ENCODE measurements at places on chromosomes 5 and 9.

- DNase-seq = no peak
Observed at GRCh38 chr9:93035821-93036351, 22.6 kb upstream of the SUSD3 start.

- peak; percentile 48 for DNase-seq
Observed at GRCh38 chr9:70924895-70925547, 196.4 kb downstream of the TRPM3 start.

DNA sequence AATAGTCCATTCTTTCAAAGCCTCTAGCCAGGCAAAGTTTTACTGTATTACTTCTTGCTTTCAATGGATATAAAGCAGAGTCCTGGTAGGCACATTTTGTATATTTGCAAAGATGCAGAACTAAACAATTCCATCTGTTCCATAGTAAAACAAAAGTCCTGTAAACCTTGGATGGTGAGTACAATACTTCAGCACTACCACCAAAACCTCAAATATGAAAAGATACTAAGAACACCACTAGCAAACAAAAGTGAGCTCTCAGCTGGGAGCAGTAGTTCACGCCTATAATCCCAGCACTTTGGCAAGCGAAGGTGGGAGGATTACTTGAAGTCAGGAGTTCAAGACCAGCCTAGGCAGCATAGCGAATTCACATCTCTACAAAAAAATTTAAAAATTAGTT, 195.0 kb downstream of the MSX2 start:
- no peak for DNase-seq

DNA sequence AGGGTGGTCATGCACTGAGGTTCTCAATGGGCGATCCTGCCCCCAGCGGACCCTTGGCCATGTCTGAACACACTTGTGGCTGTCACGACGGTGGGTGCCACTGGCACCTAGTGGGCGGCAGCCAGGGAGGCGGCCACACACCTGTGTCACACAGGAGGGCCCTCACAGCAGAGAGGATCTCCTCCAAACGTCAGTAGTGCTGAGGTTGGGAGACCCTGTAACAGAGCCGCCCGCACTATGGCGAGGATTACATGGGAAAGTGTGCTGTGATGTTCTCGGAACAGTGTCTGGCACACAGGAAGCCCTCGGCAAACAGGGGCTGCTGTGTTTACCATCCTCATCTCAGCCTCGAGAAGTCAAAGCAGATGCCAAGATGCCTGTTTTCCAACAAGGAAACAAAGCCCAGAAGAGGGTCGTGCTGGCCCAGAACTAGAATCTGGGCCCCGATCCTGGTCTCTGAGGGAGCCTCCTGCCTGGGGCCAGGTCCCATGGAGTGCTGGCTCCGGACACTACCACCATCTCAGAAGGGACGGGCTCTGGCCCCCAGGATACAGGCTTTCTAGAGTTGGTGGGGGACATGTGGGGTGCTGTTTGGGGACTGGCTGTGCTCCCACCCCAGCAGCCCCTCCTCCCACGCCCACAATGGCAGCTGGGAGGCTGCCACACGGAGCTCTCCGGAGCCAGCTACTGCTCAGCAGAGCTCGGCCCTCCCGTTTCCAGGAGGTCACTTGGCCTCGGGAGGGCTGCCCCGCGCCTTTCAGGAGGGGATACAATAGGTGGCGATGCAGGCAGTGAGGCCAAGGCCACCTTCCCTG, 48.2 kb downstream of the DBH start:
- DNase-seq = no peak

GRCh38 chr5:174323878-174324281, 278.4 kb downstream of the NSG2 start:
- DNase-seq = peak; percentile 21

- DNase-seq = peak; percentile 52
Observed at GRCh38 chr9:77926371-77926878, 105.2 kb downstream of the GNAQ start.

DNA sequence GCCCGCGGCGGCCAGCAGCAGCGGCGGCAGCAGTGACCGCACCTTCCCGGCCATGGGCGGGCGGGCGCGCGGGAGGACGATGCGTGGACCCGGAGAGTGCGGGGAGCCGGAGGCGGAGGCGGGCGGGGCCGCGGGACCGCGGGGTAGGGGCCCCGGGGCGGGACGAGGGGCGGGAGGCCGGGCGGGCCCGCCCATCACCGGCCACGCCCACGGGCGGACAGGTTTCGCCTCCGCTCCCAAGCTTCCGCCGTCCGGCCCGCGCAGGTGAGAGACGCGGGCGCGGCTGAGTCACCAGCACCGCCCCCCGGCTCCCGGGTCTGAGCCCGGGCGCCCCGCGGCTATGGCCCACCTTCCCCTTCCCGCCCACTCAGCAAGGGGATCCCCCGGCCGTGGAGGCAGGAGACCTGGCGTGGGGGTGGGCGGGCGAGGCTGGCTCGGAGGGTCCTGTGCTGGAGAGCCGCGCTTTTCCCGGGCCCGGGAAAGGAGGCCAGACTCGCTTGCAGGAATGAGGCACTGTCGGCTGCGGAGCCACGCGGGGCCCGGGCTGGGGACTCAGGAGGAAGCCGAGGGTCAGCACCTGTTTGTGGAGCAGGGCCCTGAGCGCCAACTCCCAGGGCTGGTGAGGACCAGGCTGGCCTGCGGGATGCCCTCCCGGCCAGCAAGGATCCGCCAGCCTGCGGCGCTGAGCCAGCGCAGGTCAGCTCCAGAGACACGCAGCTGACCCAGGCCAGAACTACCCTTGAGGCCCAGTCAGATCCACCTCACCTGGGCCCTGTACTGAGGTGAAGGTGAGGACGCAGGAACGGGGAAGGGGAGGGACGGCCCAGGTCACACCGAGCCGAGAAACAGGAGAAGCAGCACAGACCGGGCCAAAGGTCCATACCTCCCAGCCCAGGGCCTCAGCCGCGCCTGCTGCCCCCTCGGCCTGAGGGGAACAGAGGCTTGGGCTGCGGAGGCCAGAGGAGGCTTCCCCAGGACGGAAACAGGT, at the start of gene ENTPD2:
ENTPD2 (minus strand) TSS at position 118 of the 988 bp plus-strand sequence; CDS start at position 54, 64 bp downstream.
- no peak for DNase-seq

GRCh38 chr5:72597456-72597948, 90.3 kb upstream of the ZNF366 start:
- DNase-seq = peak; percentile 85

GRCh38 chr5:165282491-165282890, 1777.1 kb downstream of the MAT2B start:
- no peak for DNase-seq

DNA sequence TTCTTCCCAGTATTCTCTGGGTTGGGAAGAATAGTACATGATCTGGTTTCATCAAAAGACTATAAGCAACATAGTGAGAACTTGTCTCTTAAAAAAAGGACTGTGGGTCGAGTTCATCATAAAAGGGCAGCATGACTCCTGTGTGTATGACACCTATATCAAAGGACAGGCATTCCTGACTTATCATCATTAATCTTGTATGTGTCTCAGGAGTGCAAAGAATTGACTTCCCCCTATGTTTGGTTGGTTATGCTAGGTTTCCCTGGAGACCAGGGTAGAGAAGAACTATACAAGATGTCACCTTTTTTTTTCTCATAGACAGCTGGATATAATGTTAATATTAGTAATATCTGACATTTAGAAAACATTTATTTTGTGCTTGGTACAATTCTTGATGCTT, 173.1 kb upstream of the ANKRD55 start:
- no peak for DNase-seq

DNA sequence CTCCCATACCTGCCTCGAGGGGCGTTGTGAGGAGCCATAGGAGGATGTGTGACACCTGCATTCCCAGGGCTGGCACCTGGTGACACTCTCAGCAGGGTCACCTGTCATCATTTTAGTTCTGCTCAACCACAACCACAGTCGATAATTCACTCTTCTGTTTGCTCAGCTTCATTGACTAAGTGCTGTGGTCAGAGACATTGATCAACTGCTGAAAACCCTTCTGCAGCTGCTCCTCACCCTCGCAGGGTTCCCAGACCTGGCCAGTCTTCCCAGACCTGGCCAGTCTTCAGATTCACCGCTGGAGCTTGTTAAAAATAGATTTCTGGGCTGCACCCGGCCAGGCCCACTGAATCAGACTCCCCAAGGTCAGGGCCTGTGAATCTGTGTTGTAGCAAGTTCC, 92.8 kb downstream of the MVB12B start:
- DNase-seq = no peak

GRCh38 chr9:26341545-26341944, 551.1 kb downstream of the CAAP1 start:
- DNase-seq = no peak

GRCh38 chr9:105834404-105834803, 140.1 kb downstream of the TMEM38B start:
- DNase-seq = no peak

DNA sequence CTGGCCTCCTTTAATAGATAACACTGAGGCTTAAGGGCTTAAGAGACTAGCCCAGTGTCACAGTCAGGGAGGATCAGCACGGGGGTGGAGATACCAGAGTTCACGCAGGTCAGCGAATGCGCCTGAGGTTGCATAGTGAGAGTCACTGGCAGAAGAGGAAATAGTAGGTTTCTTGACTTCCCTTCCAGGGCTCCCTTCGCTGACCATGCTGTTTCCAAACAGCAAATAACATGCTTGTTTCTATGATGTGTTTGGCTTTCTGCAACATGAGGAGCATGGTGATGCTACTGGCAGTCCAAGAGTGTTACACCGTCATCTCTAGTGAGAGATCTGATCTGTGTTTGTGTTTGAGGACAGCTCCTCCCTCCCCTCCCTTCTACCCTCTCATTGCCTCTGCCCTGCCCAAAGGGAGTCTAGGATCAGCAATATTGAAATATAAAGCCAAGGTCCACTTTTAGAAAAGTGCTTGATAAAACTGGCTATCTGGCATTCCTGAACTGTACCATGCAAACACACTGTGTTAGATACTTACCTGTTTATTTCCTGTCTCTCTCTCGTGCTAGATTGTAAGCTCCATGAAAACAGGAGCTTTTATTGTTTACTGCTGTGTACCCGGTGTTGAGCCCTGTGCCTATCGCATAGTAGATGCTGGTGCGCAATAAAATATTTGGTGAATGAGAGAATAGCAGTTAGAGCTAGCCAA, 12.3 kb downstream of the TLE4 start:
- peak; percentile 62 for DNase-seq

GRCh38 chr9:134483361-134484184, 157.3 kb downstream of the RXRA start:
- DNase-seq = no peak

- no peak for DNase-seq
Observed at GRCh38 chr9:4195285-4195684, 104.6 kb downstream of the GLIS3 start.
